Brain pericyte (primary cell): ENCODE measurements at places on chromosomes 7 and 10.

GRCh38 chr10:13942035-13942434, 355.3 kb downstream of the PRPF18 start:
- no peak for DNase-seq

DNA sequence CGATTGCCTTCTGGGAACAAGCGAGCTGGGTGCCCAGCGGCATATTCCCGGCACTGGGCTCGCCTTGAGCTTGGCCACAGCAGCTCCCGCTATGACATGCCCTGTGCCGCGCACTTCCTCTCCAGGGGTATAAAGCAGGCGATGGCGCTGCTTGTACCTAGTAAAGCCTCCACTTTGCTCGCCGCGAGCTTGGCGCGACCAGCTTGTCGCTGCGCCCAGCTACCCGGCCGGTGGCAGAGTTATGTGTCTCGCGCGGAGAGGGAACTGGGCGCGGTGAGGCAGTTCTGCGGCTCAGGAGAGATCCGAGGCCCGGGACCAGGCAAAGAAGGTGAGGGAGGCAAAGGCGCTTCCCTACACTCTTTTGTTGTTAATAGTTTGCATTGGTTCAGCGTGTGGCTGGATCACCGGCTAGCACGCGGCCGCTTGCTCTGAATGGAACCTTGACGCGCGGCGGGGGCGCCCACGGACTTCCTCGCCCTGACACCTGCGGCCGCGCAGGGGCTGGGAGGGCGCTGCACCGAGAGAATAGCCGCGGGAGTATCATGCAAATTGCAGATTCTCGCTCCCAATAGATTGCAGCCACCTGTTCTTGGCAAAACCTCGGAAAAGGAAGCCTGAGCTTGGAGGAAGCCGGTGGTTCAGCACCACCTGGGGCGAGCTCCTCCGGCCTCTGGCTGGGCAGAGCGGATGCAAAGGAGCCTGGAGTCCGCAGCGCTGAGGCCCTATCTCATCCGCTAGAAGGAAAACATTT, 3.0 kb upstream of the BUB3 start:
- no peak for DNase-seq

DNA sequence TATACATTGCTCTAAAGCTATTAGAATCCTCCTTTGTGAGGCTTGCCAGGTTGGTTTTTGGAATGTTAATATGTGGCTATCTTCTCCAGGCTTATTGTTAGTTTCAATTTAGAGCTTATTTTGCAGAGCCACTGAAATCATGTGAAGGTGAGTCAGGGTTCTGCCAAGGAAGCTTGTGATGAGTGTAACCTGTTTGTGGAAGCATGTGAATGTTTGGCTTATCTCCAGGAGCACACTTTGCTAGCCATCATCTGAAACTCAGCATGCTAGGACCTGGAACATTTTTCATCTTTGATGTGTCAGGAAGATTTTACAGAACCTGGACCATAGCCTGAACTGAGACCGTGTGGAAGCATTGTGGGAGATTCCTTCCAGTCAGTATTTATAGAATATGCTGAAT, 197.3 kb downstream of the PPP1R9A start:
- DNase-seq = no peak

DNA sequence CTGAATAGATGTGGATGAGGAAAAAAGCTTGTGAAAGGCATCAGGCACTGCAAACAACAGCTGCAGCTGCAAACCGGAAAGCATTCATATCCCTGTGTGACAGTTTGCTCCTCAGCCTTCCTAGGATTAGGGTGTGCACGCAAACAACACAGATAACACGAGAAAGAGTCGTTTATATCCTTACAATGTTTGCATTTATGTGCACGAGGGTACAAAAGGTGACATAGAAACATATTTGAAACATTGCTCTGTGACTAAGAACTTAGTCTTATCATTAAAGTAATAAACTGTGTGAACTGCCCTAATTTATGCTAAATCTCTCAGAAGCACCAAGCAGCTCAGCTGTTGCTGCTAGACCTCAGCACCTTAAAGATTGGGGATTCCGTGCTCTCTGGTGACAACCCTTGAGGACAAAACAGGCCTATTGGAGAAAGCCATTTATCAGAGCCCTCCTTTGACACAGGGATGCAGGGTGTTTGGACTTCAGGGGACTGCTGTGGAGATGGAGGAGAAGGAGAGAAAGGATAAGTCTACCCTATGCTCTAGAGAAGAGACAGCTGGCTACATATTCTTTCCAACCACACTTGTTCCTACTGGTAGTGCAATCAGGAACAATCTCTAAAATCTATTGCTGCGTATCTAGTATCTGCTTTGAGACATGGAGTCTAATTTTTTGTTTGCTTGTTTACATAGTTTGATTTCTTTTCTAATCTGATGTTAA, 176.2 kb downstream of the GNAT3 start:
- no peak for DNase-seq

DNA sequence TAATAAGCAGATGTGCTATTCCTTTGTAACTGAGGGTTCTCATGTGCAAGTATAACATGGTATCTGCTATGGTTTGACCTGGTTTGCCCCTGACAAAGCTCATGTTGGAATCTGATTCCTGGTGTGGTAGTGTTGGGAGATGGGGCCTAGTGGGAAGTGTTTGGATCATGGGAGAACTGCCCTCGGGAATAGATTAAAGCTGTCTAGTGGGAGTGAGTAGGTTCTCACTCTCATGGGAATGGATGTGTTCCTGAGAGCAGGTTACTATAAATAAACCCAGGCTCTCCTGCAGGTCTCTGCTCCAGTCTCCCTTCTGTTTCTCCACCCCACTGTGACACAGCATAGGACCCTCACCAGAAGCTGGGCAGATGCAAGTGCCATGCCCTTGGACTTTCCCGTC, 97.7 kb downstream of the ATE1 start:
- no peak for DNase-seq

DNA sequence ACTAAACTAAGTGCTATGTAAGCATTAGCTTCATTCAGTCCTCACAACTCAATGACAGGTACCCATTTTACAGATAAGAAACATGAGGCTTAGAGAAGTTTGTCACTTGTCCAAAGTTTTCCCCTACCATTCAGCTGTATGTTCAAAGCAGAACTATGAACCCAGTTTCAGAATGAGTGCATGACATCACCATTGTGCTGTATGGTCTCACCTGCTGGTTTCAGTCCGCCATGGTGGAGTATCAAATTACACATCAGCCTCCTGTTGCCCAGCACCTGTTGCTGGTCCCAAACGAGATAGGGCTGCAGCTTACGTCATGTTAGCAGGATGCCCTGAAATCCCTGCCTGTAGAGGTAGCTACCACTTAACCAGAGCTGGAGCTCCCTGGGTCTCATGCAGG, 95.0 kb downstream of the DYNC1I1 start:
- DNase-seq = no peak

- peak; percentile 55 for DNase-seq
These were observed 1.8 kb downstream of the CALU start for GRCh38 chr7:128740996-128741395.
